ENCODE measurements at places on chromosomes 6 and 20.

DNA sequence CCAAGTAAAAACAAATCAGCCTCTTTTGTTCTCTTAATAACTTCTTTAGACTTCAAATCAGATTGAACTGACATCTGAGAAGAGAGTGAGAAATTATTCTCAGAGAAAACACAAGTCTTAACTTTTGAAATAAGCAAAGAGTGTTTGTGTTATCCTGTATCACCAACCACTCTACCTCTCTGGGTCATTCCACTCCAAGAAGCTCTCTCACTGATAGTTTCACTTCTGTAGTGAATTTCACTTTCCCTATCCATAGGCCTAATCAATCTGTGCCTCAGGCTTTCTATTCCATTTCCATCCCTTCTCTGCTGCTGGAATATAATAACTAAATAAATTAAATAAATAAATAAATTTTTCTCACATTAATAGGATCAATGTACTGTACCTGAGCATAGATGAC, 235.0 kb downstream of the HTR1B start:
- DNase-seq = no peak

DNA sequence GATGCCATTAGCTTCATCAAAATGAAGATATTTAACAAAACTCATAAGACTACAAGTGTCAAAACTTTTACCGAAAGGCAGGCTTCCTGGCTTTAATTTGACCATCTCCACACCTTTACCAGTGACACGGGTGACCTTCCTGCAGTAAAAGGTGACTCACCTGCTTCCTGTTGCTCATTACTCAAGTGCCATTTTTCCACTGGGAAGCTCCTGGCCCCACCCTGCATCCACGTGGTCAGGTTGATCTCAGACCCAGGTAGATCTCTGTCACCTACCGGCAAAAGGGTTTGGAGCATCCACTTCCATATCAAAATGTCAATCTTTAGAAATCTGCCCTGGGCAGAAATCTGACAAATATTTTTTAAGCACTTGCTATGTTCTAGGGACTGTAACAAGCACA, 31.9 kb upstream of the CDH4 start:
- no peak for DNase-seq

DNA sequence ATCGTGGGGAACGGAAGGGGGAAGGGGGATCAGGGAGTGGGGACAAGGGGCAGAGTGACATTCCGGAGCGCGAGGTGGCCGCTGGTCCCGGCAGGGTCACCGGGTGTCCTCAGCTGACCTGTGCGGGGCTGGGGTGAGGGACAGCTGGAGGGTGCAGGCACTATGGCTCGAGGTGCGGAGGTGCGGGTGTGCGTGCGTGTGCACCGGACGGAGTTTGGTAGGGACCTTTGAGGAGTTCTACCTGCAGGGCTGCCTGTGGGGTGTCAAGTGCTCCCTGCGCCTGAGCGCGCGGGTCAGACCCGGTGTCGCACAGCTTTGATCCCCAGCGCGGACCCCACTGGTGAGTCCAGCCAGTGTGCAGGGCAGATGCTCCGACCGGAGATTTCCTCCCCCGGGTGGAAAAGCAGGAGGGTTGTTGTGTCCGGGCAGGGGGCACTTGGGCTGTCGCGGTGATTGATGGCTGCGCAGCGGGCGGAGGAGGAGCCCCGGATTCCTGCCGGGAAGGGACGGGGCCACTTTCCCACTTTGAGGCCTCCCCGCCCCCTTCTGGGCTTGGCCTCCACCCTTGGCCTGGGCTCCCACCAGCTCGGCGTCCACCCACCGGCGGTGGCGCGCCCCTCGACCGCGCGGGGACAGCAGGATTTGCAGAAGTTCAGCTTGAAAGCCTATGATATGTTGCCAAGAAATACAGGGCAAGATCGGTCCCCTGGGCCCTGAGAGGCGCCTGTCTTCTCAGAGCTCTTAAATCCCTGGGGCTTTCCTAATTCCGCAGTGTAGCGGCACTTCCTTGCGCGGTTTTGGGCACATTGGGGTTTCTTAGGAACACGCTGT, 658 bp downstream of the RIN2 start:
- DNase-seq = peak; percentile 43

- DNase-seq = no peak
Observed at GRCh38 chr20:32585011-32585585, at the start of gene NOL4L. TSS of gene NOL4L (minus strand) at chr20:32585333. CDS start at chr20:32584890, 443 bp downstream.

DNA sequence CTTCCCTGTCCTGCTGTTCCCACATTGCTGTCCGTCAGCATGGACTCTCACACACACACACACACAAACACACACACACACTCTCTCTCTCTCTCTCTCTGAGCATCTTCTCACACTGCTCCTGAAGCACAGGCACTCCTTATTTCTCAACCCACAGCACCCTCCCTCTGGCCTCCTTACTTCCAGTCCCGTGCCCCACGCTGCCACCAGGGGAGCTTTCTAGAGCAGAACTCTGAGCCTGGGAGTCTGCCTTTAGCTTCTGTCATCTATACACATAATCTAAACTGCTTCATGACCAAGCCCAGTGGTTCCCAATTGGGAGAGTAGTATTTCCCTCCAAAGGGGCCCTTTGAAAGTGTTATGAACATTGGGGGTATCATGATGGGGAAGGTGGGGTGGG, 29.1 kb downstream of the HECA start:
- DNase-seq = no peak

GRCh38 chr6:2396846-2397630, 151.6 kb upstream of the GMDS start:
- peak; percentile 51 for DNase-seq

- no peak for DNase-seq
Observed at GRCh38 chr6:135798751-135799515, 52.6 kb upstream of the PDE7B start.

DNA sequence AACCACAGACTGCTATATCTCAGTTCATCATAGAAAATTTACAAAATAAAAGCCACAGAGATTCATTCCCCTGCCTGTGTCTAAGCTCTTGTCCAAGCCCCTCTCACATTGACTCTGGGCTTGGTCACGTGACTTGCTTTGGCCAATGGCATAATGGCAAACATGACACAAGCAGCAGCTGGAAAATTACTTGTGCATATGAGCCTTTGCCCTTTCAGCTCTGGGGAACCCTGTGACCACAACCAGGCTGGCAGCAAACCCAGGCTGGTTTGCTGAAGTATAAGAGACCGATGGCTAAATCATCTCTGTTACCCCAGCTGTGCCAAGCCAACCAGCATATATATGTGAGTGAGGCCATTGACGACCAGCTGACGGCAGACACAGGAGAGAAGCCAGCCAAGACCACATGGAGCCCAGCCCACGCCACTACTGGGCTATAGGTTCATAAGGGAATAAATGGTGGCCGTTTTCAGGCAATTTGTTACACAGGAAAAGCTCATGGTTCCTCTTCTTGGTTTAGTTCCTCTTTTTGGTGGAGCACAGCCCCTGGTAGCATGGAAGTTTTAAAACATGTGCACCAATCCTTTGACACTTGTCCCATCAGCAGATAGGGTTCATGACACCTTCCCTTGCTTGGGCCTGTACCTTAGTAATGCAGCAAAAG, 31.8 kb upstream of the RSPO4 start:
- no peak for DNase-seq

DNA sequence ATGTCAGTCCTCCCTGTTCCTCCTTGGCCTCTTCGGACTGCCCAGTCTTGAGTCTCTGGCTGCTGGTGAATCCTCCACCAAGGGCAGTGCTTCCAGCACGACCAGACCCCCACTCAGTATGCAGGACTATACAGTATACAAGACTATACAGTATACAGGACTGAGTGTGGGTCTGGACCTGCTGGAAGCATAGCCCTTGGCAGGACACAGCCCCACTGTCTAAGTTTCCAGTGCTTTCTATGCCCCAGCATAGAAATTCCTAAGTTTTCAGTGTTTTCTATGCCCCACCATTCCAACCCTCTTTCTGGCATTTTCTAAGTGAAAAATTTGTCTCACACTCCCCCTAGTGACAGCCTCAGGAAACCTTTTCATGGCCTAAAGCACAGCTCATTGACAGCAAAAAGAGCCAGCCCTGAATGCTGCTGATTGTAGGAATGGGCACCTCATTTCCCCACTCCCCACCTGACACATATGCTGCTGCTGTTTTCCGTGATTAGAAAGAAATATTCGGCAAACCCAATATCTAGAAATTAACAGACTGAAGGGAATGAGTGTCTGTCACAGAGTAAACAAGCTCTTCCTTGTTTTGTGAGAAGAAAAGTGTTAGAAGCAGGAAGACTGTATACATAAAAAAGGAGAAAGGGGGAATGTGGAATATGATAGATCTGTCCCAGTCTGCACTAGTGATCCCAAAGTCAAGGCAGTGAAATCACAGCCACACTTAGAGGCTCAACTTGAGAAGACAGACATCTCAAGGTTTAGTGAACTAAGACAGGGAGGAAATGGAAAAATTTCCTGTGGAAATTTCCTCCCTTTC, 206.9 kb downstream of the IBTK start:
- peak; percentile 68 for DNase-seq

GRCh38 chr6:84078335-84078734, 44.8 kb downstream of the MRAP2 start:
- DNase-seq = peak; percentile 15

- no peak for DNase-seq
Observed at GRCh38 chr6:156890627-156891314, 113.6 kb downstream of the ARID1B start.

GRCh38 chr6:282867-283416, 9.3 kb upstream of the DUSP22 start:
- no peak for DNase-seq

GRCh38 chr20:34896086-34896621, 19.7 kb downstream of the ACSS2 start:
- no peak for DNase-seq

DNA sequence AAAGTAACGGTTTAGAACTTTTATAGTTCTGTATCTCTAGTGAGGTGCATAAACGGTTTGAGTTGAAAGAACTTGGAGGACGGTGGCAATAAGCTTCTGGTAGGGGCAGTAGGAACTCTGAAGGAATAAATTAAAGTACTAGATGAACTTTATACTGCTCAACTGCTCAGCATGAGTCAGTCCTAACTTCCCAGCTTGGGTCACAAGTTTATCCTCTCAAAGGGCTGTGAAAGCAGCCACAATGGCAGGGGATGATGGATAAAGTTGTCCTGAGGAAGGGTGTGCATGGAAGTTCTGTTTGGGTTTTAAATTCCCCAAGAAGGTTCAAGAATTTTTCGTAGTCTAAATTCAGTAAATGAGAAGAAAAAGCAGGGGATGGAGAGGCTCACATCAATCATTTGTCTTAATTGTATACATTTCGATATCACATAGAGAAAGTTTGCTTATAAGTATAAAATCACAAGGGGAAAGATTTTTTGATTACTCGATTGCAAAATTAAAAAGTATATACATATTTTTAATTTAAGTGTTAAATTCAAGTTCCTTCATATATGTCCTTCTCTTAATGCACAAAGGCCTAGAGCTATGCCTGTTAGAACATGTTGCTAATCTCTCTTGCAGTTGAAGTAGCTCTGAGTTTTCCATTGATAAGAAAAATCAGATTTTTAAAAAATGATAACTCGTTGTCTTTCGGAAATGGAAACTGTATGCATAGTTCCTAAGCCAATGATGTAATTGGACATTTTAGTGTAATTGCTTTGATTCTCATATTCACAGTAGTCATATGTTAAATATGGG, 55.3 kb upstream of the JAG1 start:
- DNase-seq = no peak

DNA sequence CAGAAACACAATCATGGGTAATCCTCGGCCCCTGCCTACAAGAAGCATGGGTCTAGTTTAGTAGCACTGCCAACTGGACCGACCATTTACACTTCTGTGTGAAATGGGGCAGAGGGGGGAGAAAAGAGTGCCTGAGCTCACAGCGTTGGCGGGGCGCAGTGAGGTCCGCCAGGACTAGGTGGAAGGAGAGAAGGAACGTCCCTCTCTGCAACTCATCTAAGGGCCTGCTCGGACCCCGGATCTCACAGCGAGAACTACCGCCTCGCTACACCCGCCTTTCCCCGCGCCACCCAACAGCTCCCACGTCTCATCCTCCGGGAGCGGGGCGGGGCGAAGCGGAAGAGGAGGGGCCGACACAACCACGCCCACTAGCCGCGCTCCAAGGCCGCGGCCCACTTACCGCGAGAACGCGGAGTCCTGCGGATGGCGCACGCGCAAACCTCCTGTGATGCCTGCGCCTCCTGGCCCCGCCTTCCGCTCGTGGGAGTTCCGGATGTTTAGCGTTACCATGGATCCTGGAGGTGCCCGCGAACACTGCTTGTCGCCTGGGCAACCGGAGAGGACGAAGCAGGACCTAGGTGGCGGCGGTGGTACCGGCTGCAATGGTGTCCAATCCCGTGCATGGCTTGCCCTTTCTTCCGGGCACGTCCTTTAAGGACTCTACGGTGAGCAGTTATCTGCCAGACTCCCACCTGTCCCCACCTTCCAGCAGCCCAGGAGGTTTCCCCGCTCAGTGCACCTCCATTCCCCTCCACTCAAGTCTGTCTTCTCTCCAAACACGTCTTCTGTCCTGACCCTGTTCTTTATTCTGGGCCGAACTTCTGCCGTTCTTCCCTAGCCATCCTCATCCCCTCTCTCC, at the start of gene EFHC1:
Gene EFHC1, plus strand, starts transcription at position 534 of the 859 bp plus-strand sequence. Its CDS starts 69 bp downstream, at position 603.
- peak; percentile 98 for DNase-seq
